ENCODE measurements at places on chromosomes 16 and 17.

DNA sequence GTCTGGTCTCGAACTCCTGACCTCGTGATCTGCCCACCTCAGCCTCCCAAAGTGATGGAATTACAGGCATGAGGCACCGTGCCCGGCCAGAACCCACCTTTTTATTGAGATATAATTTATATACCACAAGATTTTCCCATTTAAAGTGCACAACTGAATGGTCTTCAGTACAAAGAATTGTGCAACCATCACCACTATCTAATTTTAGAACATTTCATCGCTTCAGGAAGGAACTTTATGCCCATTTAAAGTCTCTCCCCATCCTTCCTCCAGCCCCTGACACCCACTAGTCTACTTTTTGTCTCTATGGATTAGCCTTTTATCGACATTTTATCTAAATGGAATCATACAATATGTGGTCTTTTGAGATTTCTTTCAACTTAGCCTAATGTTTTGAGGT, 25.4 kb upstream of the HELZ start:
- DNase-seq: no peak

- no peak for DNase-seq
These were observed 996 bp downstream of the STRADA start for GRCh38 chr17:63740464-63741142.

- no peak for DNase-seq
These were observed 68.4 kb upstream of the NLK start for GRCh38 chr17:27974045-27974436.

GRCh38 chr17:29617481-29618271, 5.0 kb downstream of the CORO6 start:
- DNase-seq: peak; percentile 84

GRCh38 chr17:59643159-59644140, 23.8 kb downstream of the CLTC start:
- no peak for DNase-seq

DNA sequence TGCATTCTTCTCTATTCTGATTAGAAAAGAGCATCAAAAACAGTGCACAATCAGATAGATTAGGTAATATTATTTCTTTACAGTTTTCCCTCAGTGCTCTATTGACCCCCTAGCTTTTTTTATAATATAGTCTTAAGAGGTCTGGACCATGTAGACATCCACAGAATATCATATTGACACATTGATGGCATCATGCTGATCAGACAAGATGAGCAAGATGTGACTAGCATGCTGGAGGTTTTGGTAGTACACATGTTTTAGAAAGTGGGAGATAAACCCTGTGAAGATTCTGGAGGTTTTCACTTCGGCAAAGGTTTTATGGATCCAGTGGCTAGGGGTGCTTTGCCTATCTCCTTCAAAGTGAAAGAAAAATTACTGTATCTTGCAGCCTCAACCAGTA, 2.8 kb upstream of the ABCA8 start:
- no peak for DNase-seq

GRCh38 chr17:79936641-79937381, 97.6 kb upstream of the CBX4 start:
- no peak for DNase-seq

DNA sequence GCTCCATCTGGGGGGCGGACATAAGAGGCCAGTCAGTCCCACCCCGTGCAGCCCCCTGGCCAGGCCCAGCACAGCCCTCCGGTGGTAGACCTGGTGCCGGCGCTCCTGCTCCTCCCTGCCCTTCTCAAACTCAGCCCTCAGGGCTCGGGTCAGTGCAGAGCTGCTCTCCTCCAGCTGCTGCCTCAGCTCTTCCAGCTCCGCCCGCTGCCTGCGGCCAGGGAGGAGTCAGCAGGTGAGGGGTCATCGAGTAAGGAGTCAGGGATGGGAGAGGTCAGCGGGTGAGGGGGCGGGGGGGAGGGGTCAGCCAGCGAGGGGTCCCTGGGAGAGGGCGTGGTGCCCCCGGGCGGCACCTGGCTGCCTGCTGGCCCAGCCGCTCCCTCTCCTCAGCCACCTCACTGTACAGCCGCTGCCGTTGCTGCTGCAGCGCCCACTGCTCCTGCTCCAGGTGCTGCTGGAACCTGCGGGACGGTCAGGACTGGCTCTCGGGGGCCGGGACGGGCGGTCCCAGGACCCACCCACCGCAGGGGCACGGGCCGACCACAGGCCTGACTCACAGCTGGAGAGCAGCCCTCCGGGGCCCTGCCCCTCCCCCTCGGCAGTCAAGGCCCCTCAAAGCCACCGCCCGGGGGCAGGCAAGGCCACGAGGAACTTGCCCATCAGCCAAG, 26.5 kb upstream of the AATK start:
- DNase-seq: no peak

DNA sequence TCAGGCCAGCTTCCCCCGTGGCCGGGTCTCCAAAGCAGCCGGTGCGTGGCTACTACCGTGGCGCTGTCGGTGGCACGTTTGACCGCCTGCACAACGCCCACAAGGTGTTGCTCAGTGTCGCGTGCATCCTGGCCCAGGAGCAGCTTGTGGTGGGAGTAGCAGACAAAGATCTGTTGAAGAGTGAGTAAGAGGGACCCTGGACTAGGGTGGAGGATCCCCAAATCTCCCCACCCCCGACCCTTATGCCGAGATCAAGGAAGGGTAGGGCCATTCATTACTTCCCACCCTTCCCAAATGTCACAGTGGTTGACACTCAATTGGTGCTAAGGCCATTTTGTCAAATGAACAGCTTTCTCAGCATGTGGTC, 1.2 kb downstream of the COASY start:
- DNase-seq: no peak

GRCh38 chr16:8645831-8646230, 24.3 kb downstream of the METTL22 start:
- DNase-seq: no peak
